ENCODE measurements at places on chromosomes 7 and 10.

DNA sequence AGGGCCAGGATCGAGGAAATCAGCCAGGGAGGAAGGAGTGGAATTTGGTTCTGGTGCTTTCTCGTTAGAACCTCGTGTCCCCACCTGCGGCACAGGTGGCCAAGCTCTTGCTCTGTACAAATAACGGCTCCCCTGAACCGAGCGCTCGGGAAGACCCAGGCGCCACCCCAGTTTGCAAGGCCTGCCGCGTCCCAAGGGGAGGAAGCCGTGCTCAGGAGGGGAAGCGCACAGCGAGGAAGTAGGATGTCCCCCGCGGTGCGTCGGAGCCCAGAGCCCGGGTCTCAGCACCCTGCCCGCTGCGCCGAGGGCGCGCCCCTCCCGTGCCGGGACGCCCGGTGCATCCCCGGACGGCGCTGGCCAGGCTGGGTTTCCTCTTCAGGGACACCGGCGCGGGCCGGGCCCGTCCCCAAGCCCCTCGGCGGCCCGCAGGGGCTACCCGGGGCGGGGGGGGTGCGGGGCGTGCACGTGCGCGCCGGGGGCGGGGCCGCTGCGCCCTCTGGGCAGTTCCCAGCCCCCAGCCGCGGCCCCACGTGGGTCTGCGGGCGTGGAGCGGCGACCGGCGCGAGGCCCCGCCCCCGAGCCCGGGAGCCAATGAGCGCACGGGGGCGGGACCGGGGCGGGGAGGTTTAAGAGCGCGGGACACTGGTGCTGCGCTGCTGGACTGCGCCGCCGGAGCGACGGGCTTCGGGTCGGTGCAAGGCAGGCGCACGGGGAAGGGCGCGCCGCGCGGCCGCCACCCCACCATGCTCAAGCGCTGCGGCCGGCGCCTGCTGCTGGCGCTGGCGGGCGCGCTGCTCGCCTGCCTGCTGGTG is at the start of gene LFNG:
Gene LFNG (plus strand): TSS at position 656 of the 812 bp plus-strand sequence. CDS start 88 bp downstream, at position 744.
- peak; percentile 62 for DNase-seq

DNA sequence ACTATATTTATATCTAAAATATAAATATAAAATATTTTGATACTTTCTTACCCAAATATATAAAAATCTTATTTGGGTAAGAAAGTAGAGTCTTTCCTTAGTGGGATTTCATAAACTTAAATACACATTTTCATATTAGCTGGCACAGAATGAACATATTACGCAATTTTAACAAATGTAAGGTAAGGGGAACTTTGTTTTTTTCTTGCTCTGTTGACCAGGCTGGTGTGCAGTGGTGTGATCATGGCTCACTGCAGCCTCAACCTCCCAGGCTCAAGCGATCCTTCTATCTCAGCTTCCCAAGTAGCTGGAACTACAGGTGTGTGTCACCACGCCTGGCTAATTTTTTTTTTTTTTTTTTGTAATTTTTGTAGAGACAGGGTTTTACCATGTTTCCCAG is 18.3 kb downstream of the CYP26A1 start:
- DNase-seq, result no peak

DNA sequence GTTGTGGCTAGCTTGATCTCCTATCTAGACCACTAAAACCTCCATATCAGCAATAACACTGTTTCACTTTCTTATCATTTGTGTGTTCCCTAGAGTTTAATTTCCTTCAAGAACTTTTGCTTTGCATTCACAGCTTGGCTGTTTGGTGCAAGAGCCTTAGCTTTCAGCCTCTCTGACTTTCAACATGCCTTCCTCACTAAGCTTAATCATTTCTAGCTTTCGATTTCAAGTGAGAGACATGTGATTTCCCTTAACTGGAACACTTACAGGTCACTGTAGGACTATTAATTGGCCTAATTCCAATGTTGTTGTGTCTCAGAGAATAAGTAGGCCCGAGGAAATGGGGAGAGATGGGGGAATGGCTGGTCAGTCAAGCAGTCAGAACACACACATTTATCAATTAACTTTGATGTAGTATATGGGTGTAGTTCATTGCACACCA is 10.6 kb upstream of the BPGM start:
- no peak for DNase-seq

DNA sequence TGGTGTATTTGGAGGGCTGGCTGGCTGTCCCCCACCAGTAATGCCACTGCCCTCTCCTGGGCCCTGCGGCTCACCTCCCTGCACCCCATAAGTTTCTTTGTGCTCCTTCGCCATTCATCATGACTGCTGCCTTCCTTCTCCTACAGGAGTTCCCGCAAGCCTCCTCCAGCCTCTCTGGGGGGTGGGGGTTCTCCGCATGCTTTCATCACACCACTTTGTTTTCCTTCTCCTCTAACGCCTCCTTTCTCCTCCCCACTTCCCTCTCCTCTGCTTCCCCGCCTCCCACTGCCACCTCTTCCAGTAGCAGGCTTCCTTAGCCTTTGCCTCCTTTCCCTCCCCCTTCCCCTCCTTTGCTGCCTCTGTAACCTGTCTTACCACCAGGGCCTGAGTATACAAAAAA is 58.1 kb downstream of the PAX2 start:
- no peak for DNase-seq

GRCh38 chr7:81833401-81833800 is 63.6 kb upstream of the HGF start:
- DNase-seq, result no peak

DNA sequence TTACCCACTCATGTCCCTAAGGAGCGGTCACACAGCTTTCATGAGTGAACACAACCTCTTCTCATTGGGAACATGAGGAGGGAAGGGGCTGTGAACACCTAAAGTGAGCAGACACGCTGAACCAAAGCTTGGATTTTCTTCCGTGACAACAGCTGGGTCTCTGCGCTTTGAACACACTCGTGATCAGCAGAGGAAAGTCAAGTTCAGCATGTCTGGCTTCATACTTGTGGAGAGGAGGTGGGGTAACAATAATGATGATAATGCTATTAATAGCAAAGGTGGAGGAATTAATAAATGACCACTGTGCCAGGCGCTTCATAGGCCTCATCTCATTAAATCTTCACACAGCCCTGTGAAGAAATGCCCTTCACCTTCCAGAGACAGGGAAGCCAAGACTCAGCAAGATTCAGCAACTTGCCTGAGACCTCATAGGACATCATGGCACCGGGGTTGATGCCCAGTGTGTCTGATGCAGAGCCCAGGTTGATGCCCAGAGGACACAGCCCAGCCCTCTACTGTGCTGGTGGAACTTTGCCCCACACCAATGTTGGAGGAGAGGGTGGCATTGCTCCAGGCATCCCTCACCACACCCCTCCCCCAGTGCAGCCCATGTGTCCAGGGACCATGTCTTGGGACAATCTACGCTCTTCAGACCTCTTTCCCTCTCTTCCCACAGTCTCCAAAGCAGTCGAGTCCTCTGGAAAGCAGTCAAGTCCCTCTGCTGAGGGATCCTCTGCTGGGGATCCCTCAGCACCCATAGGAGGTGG is 40.6 kb downstream of the GSDME start:
- DNase-seq, result no peak

DNA sequence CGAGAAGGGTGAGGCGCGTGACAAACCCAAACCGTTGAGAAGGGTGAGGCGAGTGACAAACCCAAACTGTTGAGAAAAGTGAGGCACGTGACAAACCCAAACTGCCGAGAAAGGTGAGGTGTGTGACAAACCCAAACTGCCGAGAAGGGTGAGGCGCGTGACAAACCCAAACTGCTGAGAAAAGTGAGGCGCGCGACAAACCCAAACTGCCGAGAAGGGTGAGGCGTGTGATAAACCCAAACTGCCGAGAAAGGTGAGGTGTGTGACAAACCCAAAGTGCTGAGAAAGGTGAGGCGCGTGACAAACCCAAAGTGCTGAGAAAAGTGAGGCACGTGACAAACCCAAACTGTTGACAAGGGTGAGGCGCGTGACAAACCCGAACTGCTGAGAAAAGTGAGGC is 25.0 kb downstream of the ESYT2 start:
- DNase-seq, result no peak

GRCh38 chr10:128026615-128027300 is 99.5 kb downstream of the MKI67 start:
- DNase-seq, result no peak

GRCh38 chr10:114823077-114823463 is 1.5 kb downstream of the FHIP2A start:
- no peak for DNase-seq

Data from activated T-helper 1 cell treated with anti-CD3 and anti-CD28 coated beads, Interleukin-2, amount 50 U/mL, for 16 hours (primary cell).